Type B pancreatic cell (in vitro differentiated cells): ENCODE measurements at places on chromosomes 1 and 21. TPM values are rescaled to one million over a fixed set of nuclear protein-coding genes. Genes with fewer than 3 reads are reported as not detected.

PRR9 gene
- not detected in 2 replicates for total RNA-seq

AK4 gene
- 35.2 and 80.0 TPM in 2 replicates for total RNA-seq

GOLT1A gene
- total RNA-seq = 7.0 and 9.7 TPM in 2 replicates

CLDN17 gene
- not detected in 2 replicates for total RNA-seq

CACNA1S gene
- 0.12 TPM in 1 of 2 replicates, not detected in the other for total RNA-seq

ARTN gene
- 6.4 and 7.2 TPM in 2 replicates for total RNA-seq

KRTAP6-1 gene
- total RNA-seq = not detected in 2 replicates

NUDT4B gene
- 1.3 TPM in 1 of 2 replicates, not detected in the other for total RNA-seq

C1orf87 gene
- not detected in 2 replicates for total RNA-seq

THEM5 gene
- total RNA-seq = not detected in 2 replicates

NME7 gene
- total RNA-seq = 13.5 and 25.9 TPM in 2 replicates

PPM1J gene
- total RNA-seq = 2.5 and 2.6 TPM in 2 replicates

- DNase-seq = no peak
These were observed 19.8 kb downstream of the NPR1 start for GRCh38 chr1:153698020-153698922.

DNA sequence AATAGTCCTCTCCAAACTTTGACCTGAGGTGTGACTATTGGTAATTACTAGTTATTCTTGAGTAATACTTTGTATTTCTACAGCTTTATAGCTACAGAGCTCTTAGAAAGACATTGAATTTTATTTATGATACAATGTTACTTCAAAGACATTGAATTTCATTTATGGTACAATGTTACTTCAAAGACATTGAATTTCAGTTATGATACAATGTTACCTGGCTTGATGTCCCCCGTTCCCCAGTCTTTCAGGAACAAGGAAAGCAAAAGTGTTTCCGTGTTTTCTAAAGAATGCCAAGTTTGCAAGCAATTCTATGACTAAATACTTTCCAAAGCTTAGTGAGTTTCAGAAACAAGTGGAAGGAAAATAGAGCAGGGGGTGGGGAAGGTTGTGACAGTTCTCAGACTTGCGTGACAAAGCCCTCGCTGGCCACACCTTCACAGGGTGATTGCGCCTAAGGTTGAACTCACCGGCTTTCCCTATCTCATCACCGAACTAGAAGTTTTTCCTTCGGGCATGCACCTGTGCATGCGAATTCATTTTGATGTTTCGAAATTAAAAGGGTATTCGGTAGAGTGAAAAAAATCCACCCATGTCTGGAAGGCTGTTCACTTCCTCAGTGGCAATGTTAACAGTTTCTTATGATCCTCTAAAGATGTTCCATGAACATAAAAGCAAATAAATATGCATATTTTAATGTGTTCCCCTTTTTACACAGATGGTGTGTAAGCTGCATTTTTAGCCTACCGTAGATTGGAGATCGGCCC is 909 bp upstream of the PAXBP1 start:
- no peak for DNase-seq

DNA sequence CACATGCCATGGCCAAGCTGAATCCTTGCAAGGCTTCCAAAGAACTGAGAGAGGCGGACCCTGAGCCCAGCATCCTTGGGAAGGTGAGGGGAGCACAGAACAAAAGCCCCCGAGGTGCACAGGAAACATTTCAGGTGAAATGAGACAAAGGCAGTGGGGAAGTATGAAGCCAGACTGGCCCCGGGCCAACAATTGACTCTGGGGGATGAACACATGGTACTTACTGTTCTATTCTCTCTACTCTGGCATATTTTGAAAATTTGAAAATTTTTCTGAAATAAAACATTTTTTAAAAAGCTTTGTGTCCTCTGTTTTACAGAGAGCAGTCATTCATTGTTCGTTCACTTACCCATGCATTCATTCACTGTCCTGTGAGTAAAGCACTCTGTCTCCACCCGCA is 77.7 kb downstream of the GRIK3 start:
- no peak for DNase-seq

- DNase-seq = no peak
These were observed 38.3 kb upstream of the NEXN start for GRCh38 chr1:77850082-77850481.

- no peak for DNase-seq
These were observed 357.8 kb upstream of the SGIP1 start for GRCh38 chr1:66176012-66176715.

DNA sequence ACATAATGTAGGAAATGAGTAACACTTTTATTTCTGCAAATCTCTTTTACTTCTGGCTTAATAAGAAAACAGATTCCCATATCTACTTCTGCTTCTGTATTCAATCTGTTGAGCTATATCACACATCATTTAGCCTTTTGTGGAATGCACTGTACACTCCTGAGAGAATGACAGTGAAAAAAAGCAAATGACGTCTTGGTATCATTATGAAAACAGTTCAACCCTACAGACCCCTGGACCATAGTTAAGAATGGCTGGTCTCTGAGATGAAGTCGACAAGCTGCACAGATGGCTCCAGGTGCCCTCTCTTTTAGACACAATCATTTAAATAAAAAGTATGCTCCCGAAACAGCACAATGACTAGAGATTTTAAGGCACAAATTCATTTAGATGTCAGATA is 247.0 kb downstream of the RERE start:
- no peak for DNase-seq

GRCh38 chr1:167517535-167518330 is 596 bp downstream of the CD247 start:
- DNase-seq = no peak

DNA sequence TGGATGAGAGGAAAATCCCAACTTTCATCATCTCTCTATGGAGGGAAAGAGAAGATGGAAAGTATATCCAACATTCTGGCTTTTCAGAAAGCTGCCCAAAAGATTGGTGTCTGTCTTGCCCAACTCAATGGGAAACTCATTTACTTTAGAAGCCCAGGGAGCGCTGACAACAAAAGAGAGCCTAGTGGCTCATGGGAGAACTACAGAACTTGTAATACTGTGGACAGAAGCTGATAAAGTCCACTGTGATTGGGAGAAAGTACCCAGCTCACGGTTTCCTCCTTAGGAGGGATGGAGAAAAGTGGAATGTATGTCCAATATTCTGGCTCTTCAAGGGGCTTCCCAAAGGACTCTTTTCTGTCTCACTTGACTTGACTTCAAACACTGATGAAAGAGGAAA is 66.0 kb downstream of the RGS21 start:
- no peak for DNase-seq

- no peak for DNase-seq
These were observed 56.0 kb downstream of the TBCE start for GRCh38 chr1:235423214-235423652.

DNA sequence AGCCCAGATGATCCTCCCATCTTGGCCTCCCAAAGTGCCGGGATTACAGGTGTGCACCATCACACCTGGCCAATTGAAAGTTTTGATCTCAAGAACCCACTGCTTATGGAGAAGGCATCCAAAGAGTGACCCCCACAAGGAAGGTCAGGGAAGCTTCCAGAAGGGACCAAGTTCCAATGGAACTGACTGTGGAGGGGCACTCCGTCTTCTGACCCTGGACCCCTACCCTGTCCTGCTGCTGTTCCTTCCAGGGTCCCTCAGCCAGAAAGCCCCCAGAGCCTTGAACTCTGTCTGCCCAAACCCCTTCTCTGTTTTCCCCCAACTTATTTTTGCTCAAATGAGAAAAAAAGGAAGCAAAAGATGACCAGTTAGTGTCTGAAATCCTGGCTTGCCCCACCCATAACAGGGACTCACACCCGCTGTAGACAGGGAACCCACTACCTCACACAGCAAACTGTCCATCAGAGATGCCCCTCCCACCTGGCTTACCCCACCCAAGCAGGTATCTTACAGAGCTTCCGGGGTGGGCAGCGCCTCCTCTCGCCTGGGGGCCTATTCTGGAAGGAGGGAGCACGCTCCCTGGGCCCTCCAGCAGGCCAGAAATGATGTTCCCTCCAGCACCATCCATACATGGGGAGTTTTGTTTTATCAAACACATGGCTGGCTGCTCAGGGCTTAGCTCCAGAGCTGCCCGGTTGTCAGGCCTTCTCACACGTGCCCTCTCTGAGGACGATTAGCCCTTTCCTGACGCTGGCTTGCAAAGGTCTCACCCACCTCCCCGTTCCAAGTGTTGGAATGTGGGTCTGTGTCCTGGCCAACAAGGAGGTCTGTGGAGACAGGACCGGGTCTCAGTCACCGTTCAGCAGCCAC is 3.1 kb upstream of the WNT3A start:
- DNase-seq = no peak

- no peak for DNase-seq
These were observed 653.9 kb downstream of the LTN1 start for GRCh38 chr21:28338701-28339305.

DNA sequence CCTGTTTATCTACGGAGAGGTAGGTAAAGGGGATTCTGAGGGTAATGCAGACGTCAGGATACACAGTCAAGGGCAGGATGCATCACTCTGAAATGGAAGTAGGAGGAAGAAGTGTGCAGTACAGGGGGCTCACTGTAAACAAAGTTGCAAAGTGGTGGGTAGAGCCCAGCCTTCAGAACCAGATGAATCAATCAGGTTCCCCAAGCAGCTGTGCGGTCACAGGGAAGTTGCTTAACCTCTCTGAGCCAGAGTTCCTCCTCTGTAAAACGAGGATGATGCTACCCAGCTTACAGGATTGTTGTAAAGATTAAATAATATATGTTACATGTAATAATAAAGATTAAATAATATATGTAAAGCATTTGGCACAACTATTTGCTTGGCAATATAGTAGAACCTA is 13.5 kb upstream of the MYOM3 start:
- DNase-seq = no peak

DNA sequence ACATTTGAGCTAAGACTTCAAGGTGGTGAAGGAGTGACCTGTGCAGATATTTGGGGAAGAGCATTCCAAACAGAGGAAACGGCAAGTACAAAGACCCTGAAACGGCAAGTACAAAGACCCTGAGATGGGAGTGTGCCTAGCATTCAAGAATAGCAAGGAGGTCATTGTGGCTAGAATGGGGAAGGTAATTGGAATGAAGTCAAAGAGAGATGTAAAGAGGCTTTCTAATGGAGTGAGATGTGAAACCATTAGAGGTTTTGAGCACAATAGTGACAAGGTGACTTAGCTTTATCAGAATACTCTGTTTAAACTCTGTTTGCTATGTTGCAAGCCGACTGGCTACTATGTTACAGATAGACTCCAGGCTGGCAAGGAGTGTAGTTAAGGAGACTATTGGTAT is 4.4 kb downstream of the CDC7 start:
- no peak for DNase-seq

DNA sequence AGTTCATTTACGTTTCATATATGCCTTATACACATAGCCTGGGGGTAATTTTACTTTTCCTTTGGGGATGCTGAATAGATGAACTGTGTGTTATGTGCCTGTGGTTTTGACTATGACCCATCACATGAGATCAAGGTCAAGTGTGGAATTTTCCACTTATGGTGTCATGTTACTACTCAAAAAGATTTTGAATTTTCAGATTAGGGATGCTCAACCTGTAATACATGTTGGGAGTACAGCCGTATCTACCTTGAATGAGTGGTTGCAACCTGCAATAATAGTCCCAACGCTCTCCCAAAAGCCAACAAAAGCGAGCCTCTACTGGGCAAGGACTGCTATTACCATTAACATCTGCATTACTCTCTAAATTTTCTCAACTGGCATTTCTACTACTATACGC is 68.5 kb upstream of the SDC3 start:
- no peak for DNase-seq

GRCh38 chr1:8351693-8352470 is 34.0 kb downstream of the SLC45A1 start:
- peak; percentile 71 for DNase-seq

DNA sequence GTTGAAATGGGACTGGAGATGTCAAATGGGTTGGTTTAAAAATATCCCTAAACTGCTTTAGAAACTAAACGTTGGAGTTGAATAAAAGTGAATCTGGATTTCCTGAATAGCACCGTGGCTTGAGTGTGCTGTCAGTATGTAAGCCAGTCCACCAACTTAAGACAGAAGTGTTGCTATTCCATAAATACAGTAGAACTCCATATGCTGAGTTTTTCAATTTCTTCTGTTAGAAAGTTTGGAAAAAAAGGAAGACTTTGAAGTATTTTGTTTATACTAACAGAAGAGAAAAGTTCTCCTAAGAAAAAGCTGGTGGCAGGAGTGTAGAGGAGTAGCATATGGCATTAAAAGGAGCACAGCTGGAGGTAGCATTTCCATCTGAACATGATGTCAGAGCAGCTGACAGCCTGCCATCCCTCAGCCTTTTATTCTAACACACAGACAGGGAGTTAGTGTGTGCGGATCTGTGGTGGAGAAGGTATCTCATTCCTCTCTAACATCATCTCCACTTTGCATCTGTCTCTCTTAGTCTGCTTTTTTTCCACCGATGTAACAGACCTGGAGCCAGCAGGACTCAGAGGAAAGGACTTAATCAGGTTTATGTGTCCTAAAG is at the start of gene ZBTB18:
TSS of gene ZBTB18 (plus strand) at position 449 of the 610 bp plus-strand sequence. CDS start at position 598, 149 bp downstream.
- no peak for DNase-seq

DNA sequence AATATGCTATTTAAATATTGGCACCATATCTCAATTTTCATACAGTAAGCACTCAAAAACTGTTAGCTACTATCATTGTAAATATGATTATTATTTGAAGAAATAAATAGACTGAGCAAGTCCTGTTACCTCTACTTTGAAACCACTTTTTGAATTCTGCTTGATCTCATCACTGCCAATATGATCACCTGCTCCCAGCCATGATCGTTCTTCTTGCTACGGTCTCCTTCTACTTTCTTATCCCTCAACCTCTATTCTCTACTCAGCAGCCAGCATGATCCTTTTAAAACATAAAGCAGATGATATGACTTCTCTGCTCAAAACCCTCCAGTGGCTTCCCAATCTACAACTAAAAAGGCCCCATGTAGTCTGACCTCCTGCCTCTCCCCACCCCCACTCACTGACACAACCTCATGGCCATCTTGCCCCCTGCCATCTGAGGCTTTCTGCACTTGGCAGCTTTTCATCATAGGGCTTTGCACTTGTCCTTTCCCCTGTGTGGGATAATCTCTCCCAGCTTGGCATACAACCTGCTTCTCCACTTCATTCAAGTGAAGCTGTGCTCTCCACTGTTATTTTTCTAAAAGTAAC is 27.2 kb downstream of the CD34 start:
- no peak for DNase-seq

DNA sequence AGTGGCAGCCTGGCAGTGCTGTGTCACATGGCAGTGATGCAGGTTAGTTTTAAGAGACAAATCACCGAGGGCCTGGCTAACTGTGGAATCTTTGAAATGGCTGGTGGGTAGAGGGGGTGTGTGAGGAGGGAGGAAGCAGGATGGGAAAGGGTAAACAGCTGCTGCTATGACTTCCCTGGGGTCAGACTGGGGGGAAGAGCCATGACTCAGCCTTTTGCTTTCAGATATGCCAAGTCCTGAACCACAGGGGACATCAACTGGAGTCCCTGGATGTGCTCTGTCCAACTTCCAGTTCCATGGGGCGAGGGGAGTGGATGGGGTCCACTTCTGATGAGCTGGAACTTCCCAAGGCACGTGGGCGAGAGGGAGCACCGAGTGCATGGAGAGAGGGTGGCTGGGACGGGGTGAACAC is 121.1 kb upstream of the ADAR start:
- DNase-seq = no peak

GRCh38 chr1:233034836-233035235 is 84.4 kb downstream of the NTPCR start:
- no peak for DNase-seq
